SK-N-DZ (cell line): ENCODE measurements at places on chromosomes 7 and 10.

- DNase-seq = peak; percentile 44
Observed at GRCh38 chr10:107915215-107915610, 750.7 kb upstream of the SORCS1 start.

DNA sequence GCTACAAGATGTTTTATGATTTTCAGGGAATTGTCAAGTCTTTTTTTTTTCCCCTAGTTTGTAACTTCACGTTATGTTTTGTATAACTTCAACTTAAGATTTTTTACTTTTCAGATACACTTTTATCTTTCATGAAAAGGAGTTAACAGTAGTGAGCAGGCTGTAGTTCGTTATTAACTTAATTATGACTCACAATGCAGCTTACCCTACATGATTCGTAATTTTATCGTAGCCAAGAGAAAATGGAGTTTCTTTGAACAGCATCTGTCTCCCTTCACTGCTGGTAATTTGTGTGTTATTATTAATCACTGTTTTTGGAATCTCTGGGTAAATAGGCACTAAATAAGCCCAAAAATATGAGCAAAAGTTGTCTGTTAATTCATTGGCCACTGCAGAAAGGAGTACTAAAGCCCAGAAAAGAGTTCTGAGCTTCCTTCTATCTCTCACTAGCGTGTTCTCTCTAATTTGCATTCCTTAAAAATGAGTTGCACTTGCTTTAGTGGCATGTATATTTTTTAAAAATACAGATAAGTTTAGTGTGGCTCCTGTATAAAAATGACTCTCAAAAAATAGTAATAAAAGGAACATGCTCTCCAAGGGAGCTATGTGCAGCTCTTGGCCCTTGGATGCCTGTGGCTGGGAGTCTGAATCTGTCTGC is 36.1 kb downstream of the RALA start:
- no peak for DNase-seq

DNA sequence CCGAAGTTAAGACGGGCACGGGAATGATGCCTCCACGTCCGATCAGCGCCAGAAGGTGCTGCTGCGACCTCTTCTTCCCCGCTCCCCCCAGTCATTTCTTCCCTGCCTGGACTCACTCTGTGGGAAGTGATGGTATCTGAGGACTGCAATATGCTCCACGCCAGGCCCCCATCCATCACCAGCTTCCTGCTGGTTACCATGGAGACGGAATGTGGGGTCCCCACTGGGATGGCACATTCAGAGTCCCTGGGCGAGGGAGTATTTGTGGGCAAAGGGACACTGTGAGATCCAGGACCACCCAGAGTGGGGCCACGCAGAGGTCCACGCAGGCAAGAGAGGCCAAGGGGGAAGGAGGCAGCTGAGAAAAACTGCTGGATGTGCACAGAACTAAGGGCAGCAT is 39.7 kb downstream of the CARD11 start:
- no peak for DNase-seq

DNA sequence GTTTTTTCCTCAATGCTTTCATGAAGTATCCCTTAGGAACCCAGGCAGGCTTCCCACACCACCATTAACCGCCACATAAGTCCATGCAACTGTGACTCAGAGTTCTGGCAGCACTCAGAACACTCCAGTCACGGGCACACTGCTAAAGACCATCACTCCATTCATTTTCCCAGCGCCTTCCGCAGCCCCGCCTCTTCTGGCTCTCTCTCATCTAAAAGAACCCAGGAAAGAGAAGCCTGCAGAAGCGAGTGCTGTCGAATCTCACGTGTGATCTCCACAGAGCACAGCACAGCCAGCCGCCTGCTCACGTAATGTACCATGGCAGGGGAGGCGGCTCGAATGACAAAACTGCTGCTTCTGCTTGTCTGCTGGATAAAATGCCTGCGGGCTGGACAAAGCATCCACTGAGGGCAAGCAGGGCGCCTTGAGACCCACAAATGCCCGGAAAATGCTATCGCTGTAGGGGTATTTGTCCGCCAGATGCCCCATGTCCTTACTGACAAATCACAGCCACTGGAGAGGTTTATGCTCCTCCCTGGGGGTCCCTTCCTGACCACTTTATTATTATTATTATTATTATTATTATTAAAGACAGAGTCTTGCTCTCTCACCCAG is 1.8 kb downstream of the PSMG3 start:
- DNase-seq = no peak

GRCh38 chr7:50379082-50379481 is 71.1 kb downstream of the FIGNL1 start:
- no peak for DNase-seq

- no peak for DNase-seq
Observed at GRCh38 chr10:62188021-62188616, 80.5 kb downstream of the RTKN2 start.

- no peak for DNase-seq
Observed at GRCh38 chr7:130732980-130733930, 752 bp downstream of the KLF14 start.

GRCh38 chr10:26863351-26864076 is 2.8 kb upstream of the ABI1 start:
- DNase-seq = no peak

- DNase-seq = no peak
Observed at GRCh38 chr10:60237977-60238758, 151.5 kb downstream of the ANK3 start.

DNA sequence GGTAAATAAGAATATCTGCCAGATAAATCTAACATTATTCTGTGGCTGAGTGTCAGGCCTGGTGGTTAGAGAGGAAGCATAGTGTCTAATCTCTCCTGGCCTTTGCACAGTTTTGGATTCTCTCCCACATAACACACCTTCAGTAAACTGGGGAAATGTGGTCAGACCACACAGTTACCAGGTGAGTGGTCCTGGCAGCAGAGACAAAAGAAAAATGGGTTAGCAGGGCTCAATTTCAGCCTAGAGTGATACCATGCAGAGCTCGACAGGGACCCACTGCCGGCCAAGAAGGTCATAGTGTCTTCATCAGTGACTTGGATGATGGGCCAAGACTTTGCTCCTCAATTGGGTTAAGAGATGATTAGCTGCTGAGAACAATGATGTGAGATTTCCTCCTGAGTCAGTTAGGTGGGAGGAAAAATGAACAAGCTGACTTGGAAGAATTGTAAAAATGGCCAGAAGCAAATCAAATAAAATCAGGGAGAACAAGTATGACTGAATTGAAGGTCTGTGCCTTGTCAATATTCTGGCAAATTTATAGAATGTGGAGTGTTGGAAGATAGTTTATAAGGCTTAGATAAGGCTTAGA is 69.2 kb upstream of the EFCAB10 start:
- no peak for DNase-seq

GRCh38 chr10:7085147-7085912 is 325.5 kb downstream of the SFMBT2 start:
- no peak for DNase-seq

GRCh38 chr7:47153576-47153975 is 428.3 kb downstream of the TNS3 start:
- DNase-seq = peak; percentile 5

DNA sequence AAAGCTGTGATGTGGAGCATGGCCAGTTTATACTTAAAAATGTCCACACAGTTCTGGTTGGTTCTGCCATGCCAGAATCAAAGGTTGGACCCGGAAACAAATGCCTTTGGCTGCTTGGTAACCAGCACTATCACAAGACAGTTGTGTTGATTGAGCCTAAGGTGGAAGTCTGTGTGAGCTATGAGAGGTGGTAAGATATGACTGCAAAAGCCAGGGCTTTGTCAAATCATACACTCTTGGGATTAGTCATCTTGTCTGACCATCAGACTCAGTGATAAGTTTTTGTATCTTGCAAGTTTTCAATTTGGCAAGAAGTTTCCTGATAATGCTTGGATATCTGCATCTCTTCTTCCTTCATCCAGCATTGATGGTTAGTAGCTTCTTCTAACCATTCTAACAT is 35.5 kb downstream of the GPR141 start:
- DNase-seq = no peak

DNA sequence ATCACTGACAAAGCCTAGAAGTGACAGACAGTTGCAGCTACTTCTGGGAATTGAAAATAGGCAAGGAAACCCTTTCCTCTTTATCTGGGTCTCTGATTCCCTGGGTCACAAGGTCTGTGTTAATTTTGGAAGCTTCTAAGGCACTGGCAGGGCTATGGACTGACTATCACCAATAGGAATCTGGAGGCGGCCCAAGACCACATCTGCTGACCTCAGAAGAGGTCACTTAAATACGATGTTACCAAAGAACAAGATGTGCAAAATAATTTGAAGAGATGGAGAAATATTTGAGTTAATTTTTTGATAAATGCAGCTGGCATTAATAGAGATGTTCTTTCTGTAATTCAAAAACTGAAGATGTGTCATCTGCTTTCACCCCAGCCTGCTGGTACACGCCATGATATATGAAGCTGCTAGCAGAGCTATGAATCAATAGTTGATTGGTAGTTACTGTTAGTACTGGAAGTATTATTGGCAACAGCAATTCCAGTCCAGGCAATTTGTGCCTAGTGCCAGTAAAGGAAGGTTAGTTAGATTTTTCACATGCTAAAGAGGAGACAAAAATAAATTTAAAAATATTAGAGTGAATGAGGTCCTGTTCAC is 5.5 kb upstream of the STEAP4 start:
- DNase-seq = no peak

GRCh38 chr7:55381696-55382095 is 16.6 kb downstream of the LANCL2 start:
- no peak for DNase-seq

DNA sequence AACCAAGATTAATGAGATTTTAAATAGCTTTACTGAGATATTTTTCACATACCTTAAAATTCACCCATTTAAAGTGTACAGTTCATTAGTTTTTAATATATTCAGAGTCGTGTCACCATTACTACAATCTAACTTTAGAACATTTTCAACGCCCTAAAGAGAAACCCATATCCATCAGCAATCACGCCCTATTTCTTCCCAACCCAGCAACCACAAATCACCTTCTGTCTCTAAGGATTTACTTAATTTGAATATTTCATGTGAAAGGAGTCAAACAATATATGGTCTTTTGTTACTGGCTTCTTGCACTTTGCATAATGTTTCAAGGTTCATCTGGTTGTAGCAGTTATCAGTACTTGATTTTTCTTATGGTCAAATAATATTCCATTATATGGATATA is 25.1 kb upstream of the PDZD8 start:
- DNase-seq = no peak

- no peak for DNase-seq
Observed at GRCh38 chr7:81882086-81882485, 112.2 kb upstream of the HGF start.

- DNase-seq = no peak
Observed at GRCh38 chr10:7243873-7244272, 167.0 kb downstream of the SFMBT2 start.

DNA sequence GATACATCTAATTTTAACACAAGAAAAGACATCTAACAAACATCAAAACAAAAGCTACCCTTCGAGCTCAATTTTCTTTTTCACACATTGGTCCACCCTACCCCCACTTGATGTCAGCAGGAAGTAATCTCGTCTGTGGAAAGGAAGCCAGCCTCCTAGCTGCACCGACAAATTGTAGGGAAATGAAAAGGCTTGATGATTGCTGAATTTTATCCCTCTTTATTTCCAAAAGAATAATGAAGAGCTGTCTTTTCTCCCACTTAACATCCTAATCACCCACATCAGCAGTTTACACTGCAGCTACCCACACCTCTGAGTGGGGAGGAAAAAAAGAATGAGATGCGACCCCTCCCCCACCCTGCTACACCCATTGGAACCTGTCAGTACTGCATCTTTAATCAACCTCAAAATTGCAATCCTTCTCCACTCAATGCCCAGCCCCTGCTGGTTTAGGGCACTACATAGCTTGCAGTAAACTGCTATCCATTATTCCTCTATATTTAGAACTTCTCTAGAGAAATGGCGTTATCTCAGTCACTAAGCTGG is 10.6 kb upstream of the CPVL start:
- DNase-seq = peak; percentile 40

DNA sequence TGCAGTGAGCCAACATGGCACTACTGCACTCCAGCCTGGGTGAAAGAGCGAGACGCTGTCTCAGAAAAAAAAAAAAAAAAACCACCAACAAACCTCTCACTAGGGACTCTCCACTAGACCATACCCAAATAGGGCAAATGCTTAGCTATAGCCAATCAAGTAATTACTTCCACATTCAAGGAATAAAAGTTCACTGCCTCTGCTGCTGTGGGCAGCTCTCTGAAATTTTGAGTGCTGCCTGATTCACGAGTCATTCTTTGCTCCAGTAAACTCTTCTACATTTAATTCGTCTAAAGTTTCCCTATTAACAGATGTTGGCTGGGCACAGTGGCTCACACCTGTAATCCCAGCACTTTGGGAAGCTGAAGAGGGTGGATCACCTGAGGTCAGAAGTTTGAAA is 4.7 kb upstream of the NRBF2 start:
- no peak for DNase-seq

DNA sequence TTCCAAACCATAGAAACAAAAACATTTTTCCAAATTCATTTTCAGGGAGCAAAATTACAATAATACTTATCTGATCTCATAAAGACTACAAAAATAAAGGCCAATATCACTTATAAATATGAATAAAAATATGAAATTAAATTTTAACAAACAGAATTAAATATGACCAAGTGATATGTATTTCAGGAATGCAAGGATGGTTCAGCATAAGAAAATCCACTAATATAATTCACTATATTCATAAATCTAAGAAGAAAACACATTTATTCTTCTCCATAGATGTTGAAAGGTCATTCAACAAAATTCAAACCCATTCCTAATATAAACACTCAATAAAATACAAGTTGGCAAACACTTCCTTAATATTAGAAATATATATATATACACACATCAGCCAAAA is 115.2 kb upstream of the TMEM168 start:
- no peak for DNase-seq

GRCh38 chr10:66842867-66843266 is 83.0 kb upstream of the LRRTM3 start:
- DNase-seq = no peak

DNA sequence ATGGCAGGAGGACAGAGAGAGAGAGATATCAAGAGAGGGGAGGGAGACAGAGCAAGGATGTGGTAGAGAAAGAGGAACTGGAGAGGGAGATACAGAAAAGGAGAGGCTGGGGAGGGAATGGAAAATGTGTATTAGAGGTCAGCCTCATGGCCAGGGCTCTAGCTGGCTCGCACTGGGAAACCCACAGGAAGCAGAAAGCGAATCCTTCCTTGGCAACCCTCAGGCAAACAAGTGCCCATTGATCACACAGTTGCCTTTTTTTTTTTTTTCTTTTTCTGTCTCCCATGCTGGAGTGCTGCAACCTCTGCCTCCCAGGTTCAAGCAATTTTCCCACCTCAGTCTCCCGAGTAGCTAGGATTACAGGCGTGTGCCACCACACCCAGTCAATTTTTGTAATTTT is 391.2 kb downstream of the TYW1 start:
- DNase-seq = no peak

- no peak for DNase-seq
Observed at GRCh38 chr10:51620131-51620530, 79.3 kb downstream of the CSTF2T start.

GRCh38 chr7:132333301-132333700 is 243.0 kb downstream of the PLXNA4 start:
- DNase-seq = no peak
